ENCODE measurements at places on chromosomes 11 and 22.

GRCh38 chr11:113725913-113726312, 19.8 kb upstream of the TMPRSS5 start:
- no peak for DNase-seq

- no peak for DNase-seq
These were observed 5.4 kb downstream of the SLC25A45 start for GRCh38 chr11:65377036-65377435.

DNA sequence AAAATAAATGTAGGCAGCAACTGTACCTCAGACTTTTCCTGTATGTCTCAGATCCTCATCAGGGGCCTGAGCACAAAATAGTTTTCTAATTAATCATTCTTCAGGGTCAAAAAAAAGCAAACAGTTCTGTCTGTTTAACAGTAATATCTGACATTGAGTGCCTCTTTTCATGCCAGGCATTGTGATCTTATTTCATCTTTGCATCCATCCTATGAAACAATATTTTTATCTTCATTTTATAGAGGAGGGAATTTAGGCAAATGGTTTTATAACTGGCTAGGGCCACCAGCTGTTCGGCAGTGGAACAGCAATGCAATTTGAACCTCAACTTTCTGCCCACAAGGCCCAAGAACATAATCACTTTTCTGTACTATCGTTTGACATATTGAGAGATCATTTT, 145.6 kb downstream of the WNT7B start:
- no peak for DNase-seq

DNA sequence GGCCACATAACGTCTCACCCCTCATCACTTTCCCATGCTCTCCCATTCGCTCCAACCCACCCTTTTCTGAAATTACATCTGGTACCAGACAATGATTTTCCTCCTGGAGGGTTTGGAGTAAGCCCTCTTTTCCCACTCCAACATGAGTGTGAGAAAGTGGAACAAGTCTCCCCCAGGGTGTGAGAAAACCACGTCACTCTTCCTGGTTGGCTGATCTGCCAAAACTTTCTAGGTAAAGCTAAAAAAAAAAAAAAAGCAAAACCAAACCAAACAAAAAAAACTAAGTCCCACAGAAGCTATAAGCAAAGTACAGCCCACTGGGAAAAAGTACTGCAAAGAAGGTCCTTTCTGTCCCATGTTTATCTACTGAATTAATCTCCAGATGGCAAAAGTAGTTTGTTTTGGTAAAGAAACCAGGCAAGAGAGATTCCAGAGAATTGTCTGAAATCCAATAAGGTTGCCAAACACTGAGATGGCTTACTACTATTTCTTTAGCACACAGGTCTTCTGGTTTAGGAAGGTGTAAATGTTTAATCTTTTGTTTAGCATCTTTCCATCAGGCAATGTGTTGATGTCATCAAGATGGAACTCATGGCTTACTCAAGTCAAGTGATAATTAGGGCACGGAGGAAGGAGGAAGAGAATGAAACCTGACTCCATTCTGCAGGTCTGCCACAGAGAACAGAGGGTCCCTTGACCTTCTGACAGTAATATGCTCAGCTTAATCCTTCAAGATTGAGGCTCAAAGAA, 395.6 kb downstream of the LARGE1 start:
- no peak for DNase-seq

DNA sequence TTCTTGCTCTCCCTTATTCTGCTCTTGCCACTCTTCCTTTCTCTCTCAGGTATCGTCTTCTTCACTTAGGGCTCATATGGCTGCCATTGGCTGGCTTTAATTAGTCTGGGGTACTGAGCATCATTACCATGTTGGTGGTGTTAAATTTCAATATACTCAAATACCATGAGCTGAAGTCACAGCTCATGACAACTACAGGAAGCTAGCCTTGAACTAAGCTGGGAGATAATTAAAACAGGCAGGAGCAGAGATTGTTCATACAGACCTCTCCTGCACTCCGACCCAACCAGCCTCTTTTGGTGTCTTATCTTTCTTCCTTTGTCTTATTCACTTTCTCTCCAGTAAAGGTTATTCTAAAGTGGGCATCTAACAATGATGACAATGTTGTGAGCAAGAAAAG, 130.9 kb upstream of the BLID start:
- no peak for DNase-seq

DNA sequence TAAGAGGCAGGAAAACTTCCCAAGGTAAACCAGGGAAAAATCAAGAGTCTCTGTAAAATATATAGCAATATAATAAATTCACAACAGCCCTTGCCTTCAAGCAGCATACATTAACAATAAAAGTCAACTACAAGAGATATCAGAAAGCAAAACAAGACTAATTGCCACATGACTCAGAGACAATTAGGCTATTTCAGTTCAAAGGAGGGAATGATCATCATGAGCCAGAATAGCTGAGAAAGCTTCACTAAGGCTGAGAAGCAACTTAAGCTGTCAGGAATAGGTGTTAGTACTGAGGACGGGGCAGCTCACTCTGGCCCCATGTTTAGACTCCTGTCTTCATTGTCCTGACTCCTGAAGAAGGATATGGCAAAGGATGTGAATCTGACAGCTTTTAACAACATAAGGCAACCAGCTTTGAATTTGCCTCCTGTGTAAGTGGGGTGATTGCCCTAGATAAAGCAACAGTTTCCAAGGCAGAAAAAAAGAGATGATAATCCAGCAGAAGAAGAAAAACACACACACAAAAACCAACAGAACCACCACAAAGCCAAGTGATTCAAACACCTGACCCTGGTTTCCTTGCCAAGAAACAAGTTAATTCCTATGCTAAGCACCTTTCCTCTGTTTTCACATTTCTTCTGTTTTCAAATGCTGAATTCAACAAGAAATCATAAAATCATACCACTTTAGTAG, 60.8 kb downstream of the SIK3 start:
- no peak for DNase-seq

Data from CD4-positive, alpha-beta T cell treated with Interleukin-6 for 4 hours (primary cell).